ENCODE measurements at places on chromosomes 12 and 14. TPM values are rescaled to one million over a fixed set of nuclear protein-coding genes. Genes with fewer than 3 reads are reported as not detected.

GRCh38 chr12:51906430-51907082 is 748 bp upstream of the ACVRL1 start:
- DNase-seq, result no peak

GRCh38 chr14:106879241-106879640 is 1352.9 kb downstream of the TMEM121 start:
- peak; percentile 19 for DNase-seq

SLCO1A2 gene
- not detected for total RNA-seq

GRCh38 chr12:42953021-42953420 is 363.5 kb upstream of the PRICKLE1 start:
- no peak for DNase-seq

DEPDC4 gene
- 0.47 TPM for total RNA-seq

DNA sequence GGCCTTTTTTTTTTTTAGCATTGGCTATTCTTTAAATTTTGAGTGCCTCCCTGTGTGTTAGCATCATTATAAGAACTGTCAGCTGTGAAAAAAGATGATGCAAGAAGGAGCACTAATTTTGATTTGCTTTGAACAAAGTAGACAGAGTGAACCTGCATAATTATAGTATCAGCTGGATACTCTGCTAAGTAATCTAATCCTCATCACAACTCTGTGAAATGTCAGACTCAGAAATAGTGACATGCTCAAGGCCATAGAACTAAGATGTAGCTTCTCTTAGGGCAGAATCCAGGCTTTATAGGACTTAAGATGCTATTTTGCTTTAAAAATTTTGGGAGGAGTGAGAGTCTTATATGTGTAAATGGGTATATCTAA is 31.9 kb downstream of the FBXO34 start:
- no peak for DNase-seq

LRRC10 gene
- total RNA-seq, result 75.7 TPM

DCN gene
- 1,072 TPM for total RNA-seq

- no peak for DNase-seq
Measured at GRCh38 chr14:63470962-63471793, 72.0 kb downstream of the PPP2R5E start.

DNA sequence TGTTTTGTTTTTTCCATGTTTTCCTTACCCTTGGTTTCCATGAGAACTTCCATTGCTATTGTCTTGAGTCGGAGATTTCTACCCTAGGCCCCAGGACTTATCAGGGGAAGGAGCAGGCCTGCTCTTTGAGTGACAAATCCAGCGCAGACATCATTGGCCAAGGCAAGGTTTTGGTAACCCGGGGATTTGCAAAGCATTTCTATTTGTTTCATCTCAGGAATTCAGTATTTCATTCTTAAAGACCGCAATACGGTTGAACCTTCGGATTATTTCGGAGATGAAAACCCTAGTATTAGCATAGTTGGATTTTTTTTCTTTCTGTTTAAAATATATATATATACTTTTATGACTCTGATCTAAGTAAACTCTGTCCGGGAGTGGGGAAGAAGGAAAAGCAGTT is 62.0 kb downstream of the TMEM132C start:
- no peak for DNase-seq

SLC38A4 gene
- 1.7 TPM for total RNA-seq
